ENCODE measurements at places on chromosomes 4 and X. TPM values are rescaled to one million over a fixed set of nuclear protein-coding genes. Genes with fewer than 3 reads are reported as not detected.

Gene COL25A1
- total RNA-seq = 0.06 TPM

Gene HPSE
- total RNA-seq = 12.5 TPM

Gene COL4A5
- total RNA-seq = 10.7 TPM

Gene BRS3
- total RNA-seq = not detected

Gene CLTRN
- total RNA-seq = not detected

Gene TXK
- 1.7 TPM for total RNA-seq

Gene FGFR3
- total RNA-seq = 175 TPM

Gene TGIF2LX
- total RNA-seq = not detected

GRCh38 chr4:76306882-76307659 is 538 bp downstream of the STBD1 start:
- DNase-seq = no peak

GRCh38 chr4:186643501-186644310 is 80.0 kb downstream of the FAT1 start:
- no peak for DNase-seq

GRCh38 chr4:8524595-8525382 is 55.4 kb upstream of the GPR78 start:
- no peak for DNase-seq

GRCh38 chrX:149699761-149700160 is 12.1 kb upstream of the MAGEA11 start:
- DNase-seq = no peak

DNA sequence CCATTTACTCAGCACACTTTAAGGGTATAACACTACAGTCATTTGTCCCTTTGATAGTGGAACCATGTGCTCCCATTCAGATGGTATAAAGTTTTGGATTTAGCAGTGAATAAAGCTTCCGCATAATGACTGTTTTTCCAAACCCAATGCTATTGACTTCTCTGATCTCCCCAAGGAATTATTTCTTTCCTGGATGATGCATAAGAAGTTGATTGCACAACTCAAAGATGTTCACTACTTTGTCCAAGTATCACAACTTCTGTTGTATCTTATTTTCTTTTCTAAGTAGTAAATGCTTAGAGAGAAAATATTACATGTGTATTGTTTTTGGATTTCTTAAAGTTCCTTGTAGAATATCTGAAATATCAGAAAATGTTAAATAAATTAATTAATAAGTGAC is 300.2 kb downstream of the GPM6A start:
- no peak for DNase-seq

DNA sequence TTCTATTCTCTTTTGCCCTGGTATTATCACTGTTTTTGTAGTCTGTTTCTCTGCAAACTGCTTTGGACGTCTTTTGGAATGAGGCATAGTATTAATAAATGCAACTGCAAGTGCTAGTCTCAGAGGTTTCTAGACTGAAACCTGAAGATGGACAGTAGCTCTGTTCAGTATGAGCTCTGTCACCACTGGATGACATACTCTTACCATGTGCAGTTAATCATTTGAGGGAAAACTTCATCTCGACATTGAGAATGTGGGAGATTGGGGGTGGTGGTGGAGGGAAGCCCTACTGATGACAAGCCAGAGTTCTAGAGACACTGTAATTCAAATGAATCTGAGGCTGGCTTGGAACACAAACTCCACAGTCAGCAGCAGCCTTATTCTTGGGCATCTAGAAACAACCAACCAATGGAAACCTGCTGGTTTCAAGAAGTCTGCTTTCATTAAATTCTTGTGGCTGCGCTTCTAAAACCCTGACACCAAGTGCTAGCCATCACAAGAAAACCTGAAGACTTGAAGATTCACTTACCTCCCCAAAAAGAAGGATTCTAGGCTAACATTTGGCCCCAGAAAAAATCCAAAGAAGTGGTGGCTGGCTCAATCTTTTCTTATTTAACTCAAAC is 161.7 kb downstream of the RASL11B start:
- DNase-seq = no peak

DNA sequence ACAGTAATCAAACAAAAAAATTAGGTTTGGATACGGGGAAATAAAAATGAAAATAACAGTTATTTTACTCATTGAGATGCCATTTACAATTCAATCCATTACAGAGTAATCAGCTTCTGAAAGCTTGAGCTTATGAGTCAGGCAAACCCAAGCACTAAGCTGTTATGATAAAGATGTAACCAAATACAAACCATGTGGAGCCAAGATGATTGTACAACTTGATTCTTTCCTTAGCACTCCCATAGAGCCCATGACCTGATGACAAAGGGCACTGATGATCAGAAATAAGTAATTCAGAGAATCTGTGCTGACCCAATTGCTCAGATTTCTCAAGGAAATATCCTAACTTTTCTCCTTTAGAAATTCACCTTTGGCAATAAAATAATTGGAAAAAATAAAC is 40.5 kb upstream of the PRKG2 start:
- DNase-seq = no peak

GRCh38 chrX:108601276-108601675 is 135.1 kb downstream of the IRS4 start:
- DNase-seq = no peak

DNA sequence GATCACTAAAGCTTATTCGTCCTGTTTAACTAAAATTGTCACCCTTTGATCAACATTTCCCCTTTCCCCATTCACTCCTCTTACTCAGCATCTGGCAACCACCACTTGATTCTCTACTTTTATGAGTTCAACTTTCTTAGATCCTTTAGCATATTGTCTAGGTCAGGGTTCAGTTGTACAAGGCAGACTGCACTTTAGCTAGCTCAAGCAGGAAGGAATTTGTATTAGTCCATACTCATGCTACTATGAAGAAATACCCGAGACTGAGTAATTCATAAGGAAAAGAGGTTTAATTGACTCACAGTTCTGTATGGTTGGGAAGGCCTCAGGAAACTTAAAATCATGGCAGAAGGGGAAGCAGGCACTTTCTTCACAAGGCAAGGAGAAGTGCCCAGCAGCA is 44.3 kb downstream of the TASL start:
- no peak for DNase-seq

DNA sequence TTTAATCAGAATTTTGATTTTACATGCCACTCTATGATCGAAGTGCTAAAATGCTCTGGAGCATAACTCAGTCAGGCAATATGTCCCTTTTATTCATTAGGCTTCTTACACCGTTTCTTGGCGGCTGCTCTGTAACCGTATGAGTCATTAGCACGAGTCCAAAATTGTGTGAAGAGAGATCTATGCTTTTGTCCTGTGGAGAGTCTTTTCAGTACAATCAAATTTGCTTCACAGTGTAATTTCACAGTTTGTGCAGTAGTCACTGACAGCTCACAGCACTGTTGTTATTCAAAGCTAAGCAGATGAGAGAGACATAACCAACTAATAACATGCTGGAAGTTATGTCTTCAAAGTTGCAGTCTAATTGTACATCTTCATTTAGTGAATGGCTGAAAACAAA is 167.8 kb downstream of the PCDH10 start:
- no peak for DNase-seq

DNA sequence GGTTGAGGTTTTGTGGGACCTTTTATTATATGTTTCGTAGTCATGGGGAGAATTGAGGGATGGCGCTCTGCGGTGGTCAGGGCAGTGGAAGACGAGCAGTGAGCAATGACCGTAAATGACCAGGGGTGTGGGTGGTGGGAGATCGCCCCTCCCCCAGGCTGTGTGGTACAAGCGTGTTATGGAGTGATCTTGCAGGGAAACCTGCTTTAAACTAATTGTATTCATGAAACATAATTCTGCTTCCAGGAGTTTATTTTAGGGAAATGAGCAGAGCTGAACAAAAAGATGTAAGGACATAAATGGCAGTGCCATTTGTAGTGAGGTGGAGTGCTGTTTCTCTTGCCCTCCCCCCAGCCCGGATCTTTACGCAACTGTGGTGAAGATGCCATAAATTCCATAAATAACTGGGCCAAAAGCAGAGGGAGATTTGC is 20.2 kb downstream of the GYG2 start:
- no peak for DNase-seq

DNA sequence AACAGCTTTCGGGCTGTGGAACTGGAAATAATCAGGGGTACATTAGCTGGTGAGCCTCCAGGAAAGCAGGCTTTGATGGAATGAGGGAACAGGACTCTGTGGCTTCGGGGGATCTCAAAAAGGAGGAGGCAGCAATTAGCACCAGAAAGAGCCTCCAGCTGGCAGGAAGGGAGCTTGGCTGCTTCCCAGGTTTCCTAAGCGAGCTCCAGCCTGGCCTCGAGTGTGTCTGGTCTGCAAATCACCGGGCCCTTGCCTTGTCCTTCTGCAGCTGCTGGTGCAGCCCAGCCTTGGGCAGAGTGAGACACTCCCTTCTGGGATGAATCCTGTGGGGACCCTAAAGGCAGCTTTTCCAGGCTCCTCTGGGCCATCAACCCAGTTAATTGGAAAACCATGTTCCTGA is 10.7 kb upstream of the PDHA1 start:
- no peak for DNase-seq

- no peak for DNase-seq
Measured at GRCh38 chr4:126221717-126222340, 907.1 kb downstream of the FAT4 start.

- no peak for DNase-seq
Measured at GRCh38 chr4:154490583-154491340, 837 bp downstream of the DCHS2 start.

All from esophagus squamous epithelium (tissue), 5 donors.